SHP77 (cell line): ENCODE measurements at places on chromosomes 6 and 20.

- DNase-seq, result no peak
Measured at GRCh38 chr20:29874476-29875202, 1382.8 kb upstream of the DEFB115 start.

DNA sequence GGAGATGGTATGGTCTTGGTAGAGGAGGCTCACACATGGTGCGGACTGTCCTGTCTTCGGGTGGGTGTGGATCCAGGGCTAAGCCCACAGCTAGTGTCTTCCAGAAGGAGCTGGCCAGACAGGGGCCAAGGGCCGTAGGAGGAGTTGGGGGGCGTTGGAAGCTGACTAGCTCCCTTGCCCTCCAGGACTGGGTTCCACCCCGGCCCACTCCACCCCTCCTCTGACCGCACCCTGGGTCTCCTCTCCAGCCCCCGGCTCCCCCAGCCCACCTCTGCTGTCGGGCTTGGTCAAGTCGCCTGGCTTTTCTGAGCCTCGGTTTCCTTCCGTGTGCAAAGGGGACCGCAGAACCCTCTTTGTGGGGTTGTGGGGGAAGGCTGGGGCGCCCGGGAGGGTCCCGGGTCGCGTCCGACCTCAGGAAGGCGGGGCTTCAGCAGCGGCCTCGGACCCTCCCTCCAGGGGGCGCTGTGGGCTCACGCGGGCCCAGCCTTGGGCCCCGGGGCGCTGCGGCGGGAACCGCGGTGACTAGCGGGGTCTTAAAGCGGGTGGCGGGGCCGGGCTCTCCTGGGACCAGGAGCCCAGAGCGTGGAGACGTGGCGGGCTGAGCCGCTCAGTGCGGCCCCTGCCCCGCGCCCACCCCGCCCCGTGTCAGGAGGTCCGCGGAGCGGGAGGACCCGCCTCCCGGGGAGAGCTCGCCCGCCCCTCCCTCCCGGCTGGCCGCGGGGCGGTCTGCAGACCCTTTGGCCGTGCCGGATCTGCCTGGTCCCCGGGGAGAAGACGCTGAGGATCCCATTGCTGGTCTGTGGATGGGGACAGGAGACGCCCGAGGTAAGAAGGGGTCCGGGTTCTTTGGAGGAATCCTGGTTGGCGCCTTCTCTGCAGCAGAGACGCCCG is 5.4 kb downstream of the NPBWR2 start:
- peak; percentile 54 for DNase-seq

DNA sequence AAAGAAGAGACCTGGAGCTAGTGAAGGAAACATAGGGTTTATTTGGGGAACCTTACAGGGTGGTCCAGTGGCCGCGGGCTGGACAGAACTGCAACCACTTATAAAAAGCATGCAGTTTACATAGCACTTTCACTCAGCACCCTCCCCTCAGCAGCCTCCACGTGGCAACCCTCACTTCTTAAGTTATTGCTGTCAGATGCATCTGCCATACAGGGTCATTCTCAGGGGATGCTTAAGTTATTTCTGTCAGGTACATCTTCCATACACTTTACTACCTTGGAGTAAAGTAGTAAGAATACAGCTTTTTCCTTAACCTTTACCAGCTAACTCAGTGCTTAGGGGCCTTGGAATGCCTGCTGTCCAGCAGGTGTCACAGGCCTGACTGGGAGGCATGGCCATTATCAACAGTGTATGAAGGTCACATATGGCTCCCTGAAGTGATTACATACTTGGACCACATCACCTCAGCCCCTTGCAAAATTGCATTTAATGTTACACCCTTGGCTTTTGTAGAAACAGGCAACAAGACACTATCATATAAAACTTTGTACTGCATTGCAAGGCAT is 2.0 kb upstream of the NOL7 start:
- DNase-seq, result no peak

GRCh38 chr6:108966251-108966650 is 118.0 kb downstream of the ARMC2 start:
- DNase-seq, result no peak

- DNase-seq, result no peak
Measured at GRCh38 chr6:136103763-136104311, 146.3 kb downstream of the MTFR2 start.

GRCh38 chr20:20224806-20225205 is 143.1 kb upstream of the INSM1 start:
- no peak for DNase-seq

DNA sequence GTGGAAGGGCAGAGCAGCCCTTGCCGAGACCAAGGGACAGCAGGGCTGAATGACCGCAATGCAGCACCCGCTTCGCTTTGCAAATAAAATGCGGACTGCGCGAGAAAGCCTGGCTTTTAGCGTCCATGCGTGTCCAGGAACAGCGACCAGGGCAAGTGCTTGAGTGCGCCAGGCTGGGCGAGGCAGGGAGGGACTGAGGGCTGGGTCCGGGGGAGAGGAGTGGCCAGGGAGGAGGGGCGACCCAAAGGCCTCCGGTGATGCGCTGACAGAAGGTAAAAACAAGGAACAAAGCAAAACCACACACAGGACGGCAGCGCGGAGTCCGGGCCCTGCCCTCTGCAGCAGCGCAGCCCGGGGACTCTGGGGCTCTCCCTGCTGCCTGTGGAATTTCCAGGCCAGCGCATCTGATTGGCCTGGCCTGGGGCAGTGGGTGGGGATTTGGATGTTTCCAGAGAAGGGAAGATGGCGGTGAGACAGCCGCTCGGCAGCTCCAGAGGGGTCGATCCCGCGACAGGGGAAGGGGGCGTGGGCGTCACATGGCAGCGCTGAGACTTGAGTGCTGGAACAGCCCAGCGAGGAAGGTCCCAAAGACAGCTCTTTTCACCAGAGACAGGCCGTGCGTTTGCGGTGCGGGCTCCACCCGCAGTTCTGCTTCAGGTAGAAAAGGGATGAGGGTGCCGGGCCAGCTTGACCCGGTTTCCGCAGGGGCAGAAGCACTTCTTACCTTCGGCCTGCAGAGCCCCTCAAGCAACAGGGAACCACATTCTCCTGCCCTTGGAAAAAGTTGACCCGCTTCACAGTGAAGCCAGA is 51.8 kb downstream of the SSR1 start:
- peak; percentile 79 for DNase-seq

- no peak for DNase-seq
Measured at GRCh38 chr6:72530152-72530551, 91.7 kb upstream of the KCNQ5 start.

DNA sequence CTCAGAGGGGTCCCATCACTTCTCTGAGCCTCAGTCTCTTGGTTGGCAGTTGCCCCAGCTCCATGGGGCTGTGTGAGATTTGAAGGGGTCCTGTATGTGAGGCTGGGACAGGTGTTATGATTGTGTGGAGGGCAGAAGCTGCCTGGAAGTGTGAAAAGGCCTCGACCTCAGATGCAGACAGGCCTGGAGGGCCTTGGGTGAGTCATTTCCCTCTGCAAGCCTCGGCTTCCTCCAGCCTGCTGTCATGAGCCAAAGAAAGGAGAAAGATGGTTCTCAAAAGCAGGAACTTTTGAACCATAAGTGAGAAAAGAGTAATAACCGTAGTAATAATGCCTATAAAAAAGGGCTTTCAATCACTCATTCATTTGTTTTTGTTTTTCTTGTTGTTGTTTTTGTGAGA is 37.5 kb downstream of the SNAI1 start:
- DNase-seq, result no peak

GRCh38 chr6:167475947-167476346 is 151.1 kb downstream of the TTLL2 start:
- no peak for DNase-seq

GRCh38 chr6:28985462-28986164 is 19.5 kb downstream of the ZNF311 start:
- peak; percentile 95 for DNase-seq
